ENCODE measurements at places on chromosomes 13 and 19.

GRCh38 chr19:5003781-5004180, 34.9 kb downstream of the KDM4B start:
- DNase-seq: no peak

DNA sequence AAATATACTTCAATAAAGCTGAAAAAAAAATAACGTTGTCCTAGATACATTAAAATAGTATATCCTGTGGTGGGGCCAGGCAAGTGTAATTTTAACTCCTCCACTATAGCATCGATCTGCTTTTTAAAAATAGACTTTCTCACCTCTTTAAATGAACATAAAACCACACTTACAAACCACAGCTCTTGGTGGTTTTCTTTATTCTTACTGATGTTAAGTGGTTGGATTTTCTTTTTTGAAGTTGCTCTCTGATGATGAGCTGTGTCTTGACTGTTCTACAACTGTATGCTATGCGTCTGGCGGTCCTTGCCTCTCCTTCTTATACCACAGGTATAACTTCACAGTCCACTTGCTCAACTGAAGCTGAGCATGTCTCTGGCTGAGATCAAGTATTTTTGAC, 721.5 kb upstream of the KLHL1 start:
- DNase-seq: no peak

GRCh38 chr13:62168891-62169290, 753.2 kb upstream of the PCDH20 start:
- no peak for DNase-seq

GRCh38 chr19:2081873-2082810, 14.0 kb downstream of the MOB3A start:
- no peak for DNase-seq

DNA sequence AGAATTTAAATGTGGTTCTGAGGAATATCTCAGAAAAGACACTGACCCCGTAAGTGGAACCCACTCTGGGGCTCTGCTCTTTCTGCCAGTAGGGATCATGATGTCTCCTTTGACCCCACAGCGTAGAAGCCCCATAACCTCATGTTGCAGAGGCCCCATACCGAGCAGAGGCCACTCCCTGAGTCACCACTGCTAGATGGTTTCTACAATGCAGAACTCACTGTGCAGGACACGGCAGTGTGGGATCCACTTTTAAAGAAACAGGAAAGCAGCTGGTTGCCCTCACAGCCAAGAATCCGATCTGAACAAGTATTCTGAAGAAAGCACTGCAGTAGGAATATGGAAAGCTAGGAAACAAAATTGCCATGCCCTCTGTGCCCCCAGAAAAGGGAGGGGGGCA, 4.2 kb downstream of the SLC7A1 start:
- DNase-seq: peak; percentile 79

- DNase-seq: peak; percentile 57
These were observed 338.1 kb downstream of the RFC3 start for GRCh38 chr13:34155931-34156607.

- no peak for DNase-seq
These were observed 22.0 kb downstream of the NDFIP2 start for GRCh38 chr13:79502859-79503468.

DNA sequence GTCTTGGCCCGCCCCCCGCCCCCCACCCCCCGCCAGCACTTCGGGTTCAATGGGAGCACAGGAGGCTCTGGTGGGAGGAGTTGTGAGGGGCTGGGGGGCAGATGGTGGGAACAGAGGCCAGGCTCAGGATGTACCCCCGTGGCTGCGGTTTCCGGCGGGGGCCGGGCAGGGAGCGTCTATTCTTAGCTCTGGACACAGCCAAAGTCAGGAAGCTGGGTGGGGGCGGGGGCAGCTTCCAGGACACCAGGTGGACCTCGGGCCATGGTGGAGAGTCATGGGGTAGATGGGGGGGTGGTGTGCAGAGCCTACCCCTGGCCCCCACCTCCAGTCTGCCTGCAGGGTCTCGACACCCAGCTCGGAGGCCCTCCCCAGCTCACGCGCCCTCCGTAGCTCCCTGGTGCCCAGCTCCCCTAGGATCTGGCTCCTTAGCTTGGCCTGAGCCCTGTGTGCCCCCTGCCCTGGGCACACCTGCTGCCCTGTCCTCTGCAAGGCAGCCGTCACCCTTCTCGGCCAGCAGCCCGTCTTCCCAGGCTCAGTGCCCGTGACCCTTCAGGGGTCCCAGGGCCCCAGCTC, 2.2 kb upstream of the TBXA2R start:
- DNase-seq: peak; percentile 76

DNA sequence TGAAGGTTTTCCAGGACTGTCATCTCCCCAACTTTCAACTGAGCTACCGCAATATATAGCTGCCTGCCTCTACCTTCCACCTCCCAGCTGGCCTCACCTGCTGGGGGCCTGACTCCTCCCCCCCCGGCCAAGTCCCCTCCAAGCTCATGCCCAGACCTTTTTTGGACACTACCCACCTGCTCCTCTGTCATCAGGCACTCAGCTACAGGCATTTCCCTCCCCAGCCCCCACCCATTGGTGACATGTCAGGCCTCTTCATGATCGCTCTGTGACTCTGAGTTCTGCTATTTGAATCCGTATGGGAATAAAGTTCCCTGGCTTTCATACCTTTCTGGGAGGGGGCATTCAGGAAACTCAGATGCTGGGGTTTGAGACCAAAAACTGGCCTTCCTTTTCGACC, 1.8 kb downstream of the PRKACA start:
- no peak for DNase-seq

DNA sequence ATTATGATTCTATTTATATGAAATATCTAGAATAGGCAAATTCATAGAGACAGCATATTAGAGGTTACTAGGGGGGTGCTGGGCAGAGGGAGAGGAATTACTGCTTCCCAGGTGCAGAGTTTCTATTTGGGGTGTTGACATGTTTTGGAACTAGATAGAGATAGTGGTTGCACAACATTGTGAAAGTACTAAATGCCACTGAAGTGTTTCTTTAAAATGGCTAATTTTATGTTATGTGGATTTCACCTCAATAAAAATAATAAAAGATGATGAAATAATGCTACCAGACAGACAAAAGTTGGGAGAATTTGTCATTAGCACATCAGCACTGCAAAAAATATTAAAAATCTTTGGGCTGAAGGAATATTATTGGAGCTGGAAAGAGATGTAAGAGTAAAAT, 63.4 kb downstream of the SLC6A16 start:
- no peak for DNase-seq

GRCh38 chr13:111278743-111279652, 41.4 kb upstream of the TEX29 start:
- no peak for DNase-seq

GRCh38 chr19:734716-735115, 16.2 kb upstream of the MISP start:
- DNase-seq: no peak

GRCh38 chr13:73913079-73913740, 221.0 kb downstream of the KLF12 start:
- DNase-seq: peak; percentile 69

- DNase-seq: no peak
These were observed 21.4 kb downstream of the SIGLECL1 start for GRCh38 chr19:51272183-51272810.
